ENCODE measurements at places on chromosomes 5 and 9.
A peak's percentile ranks its signal among the peaks of the same experiment; 100 is the strongest.

- peak; percentile 48 for DNase-seq
Measured at GRCh38 chr5:139633295-139634027, 14.7 kb upstream of the CXXC5 start.

DNA sequence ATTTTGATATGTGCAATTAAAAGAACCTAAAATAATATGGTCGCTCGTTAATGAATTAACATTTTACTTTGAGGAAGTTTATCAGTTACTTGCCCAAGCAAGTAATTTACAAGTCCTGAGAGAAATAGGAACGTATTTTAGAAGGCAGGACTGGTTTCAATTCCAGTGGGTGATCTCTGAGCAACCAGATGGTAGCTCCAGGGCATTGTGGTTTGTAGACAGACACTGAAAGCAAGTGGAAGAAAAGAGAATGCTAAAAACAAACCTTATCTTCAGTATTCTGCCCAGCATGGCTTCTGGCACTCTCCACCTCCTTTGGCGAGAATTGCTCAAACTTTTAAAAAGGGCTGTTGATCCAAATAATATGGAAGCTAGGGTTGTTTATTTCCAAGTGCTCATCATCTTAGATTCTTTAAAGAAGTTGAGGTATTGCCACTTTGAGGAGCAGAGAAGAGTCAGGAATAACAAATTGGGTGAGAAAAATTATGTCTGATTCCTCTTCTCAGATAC lies 31.8 kb upstream of the ERAP2 start:
- DNase-seq, result no peak

DNA sequence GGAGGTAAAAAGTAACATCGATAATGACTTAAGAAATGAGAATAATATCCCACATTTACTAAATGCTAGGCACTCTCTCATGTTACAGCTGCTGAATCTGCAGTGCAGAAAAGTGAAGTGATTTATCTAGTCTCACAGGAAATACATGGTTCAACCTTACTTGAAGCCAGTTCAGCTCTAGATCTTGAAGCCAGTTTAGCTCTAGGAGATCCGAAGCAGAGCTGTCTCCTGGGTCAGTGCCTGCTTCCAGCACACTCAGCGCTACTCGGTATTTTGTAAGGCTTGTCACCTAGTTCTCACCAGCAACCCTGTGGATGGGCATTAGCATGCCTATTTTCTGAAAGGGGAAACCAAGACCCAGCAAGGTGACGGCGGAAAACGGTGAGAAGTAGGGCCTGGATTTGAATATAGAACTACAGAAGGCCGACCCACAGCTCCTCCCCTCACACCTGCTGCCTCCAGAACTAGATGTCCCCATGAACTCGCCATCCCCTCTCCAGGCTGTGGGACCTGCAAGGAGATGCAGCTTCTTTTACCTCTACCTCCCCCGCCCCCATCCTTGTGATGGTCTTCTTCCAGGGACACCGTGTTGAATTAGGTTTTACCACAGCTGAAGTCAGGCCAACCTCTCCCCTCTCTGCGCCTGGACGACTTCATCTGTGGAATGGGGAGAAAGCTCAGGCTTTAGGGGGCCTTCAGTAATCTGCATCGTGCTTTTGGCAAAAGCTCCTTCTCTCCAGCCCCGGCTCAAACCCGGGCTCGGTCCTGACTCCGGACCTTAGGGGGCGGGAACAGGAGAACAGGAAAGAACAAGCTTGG lies 4.4 kb upstream of the MSX2 start:
- DNase-seq, result no peak

- DNase-seq, result no peak
Measured at GRCh38 chr9:90825586-90825985, 24.0 kb downstream of the SYK start.

DNA sequence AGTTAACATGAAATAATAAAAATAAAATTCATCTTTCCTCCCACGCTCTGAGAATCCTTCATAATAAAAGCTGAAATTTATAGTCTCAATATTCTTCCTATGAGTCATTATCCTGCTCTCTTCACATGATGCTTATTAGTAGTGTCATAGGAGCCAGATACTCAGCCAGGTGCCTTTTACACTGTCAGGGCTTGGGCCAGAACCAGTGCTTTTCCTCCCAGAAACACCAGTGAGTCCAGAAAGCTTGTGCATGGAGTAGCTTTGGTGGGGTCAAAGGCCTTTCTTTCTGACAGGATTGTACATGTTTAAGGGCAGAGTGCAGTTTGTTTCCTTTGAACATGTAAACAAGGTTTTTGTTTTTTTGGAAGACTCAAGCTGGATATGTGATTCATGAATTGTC lies 6.8 kb downstream of the LSM11 start:
- no peak for DNase-seq

DNA sequence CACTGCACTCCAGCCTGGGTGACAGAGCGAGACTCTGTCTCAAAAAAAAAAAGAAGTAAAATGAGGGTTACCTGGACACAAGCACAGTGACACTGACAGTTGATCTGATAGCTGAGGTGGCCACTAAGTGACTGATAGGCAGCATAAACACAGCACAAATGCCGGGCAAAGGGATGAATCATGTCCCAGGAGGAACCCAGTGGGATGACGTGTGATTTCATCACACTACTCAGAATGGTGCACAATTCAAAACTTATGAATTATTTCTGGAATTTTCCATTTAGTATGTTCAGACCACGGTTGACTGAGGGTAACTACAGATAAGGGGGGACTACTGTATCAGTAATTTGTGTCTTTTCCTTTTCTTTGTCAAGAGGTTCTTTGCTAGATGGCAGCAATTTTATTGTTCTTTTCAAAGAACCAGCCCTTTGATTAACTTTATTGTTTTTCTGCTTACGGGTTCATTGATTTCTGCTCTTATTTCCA lies 34.3 kb upstream of the RNF130 start:
- no peak for DNase-seq

DNA sequence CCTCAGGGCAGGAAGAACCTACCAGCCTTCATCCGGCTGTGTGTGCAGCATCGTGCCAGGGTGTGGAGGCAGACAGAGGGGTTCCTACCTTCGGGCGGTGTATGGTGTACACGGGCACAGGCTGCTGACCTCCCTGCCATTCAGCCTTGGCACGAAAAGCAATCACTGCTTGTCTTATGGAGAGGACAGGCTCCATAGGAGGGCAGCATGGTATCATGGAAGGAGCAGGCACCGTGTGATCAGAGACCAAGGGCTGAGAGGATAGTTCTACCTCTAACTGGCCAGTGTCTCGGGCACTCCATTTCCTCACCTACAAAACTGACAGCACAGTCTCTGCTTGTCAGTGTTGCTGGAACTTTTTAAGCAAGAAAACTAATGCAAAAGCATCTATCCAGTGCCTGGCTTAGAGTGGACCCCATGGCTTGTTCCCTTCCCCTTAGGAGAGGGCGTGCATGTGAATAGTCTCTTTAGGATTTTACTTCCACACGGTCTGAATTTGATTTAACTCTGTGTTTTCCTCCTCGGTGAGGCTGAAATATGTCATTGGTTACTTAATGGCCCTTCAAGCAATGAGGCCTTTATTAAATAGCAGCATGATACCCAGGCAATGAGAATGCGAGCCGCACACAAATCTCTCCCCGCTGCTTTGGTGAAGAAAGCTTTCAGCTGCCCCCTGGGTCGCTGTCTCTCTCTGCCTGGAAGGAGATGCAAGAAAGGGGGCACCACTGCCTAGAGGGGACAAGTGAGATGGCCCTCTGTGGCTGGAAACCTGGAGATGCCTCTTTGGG lies 22.2 kb downstream of the TTLL11 start:
- DNase-seq, result no peak

DNA sequence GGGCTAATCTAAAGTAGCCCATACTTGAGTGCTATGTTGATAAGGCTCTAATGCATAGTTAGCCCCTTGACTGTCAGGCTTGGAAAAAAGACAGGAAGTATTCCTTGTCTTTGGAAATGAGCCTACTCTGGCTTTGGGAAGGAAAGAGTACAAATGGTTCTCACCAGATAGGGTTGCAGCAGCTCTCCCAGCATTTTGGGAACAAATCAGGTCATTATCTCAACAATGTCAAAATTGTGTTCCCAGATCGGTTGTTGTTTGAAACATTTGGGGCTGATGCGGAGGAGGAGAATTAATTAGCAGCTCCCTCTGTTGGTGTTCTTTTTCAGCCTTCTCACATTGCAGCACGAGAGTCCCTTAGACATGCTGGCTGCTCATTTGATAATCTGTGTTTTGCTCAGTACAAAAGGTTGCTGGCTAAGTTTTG lies 294.7 kb upstream of the DMRT1 start:
- no peak for DNase-seq

DNA sequence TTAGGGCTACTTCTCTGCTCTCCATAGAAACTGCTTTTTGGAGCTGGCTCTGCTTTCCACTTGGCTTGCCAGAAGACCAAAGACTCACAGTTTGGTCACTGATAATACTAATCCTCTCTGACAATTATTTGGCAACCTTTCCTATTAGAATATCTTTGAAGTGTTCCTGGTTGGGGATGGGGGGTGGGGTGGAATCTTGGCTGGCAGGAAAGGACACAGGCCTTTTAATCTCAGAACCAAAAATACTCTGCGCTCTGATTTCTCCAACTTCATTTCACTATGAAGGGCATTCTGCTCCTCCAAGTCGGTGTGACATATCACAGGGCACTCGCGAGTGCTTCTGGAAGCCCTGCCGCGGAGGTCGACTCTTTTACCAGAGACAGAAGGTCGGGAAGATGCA lies 1329.0 kb upstream of the WWC1 start:
- DNase-seq, result no peak

- no peak for DNase-seq
Measured at GRCh38 chr5:13648822-13649221, 295.7 kb downstream of the DNAH5 start.

DNA sequence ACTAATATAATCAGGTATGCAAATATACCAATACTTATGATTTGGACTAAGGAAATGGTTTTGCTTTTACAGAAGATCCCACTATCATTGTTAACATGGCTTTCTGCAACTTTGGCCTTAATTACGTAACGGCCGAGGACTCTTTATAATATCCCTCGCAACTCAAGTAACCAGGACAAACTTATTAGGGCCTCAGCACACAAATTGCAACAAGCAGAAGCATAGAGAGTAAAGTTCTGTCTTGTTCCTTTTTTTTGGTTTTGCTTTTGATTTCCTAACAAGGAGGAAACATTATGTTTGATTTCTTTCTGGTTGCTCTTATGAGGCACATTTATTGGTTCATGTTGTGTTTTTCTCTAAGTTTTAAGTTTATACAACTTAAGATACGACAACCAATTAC lies 60.4 kb downstream of the RORB start:
- DNase-seq, result no peak

DNA sequence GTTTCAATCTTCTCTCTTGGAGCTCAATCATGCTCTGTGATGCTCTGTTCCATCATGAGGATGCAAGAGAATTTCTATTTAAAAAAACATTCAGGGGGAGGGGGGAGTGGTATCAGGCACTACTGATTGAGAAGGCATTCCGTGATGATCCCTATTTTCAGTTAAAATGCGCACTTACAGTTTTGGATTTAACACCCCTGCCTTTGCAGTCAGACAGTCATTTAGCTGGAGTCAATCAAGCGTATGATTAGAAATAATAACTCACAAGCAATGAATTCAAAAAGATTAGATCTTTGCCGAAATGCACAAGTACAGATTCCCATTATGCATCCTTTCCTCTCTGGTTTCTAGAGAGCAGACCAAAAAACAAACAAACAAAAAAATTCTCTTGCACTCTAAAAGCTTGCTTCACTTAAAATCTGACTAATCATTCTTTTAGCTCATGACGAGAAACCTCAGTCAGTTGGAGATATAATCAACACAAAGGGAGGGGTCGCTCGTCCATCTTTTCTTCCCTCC lies 55.4 kb downstream of the EFNA5 start:
- DNase-seq, result no peak

- DNase-seq, result no peak
Measured at GRCh38 chr9:19216466-19216865, 14.0 kb upstream of the DENND4C start.

DNA sequence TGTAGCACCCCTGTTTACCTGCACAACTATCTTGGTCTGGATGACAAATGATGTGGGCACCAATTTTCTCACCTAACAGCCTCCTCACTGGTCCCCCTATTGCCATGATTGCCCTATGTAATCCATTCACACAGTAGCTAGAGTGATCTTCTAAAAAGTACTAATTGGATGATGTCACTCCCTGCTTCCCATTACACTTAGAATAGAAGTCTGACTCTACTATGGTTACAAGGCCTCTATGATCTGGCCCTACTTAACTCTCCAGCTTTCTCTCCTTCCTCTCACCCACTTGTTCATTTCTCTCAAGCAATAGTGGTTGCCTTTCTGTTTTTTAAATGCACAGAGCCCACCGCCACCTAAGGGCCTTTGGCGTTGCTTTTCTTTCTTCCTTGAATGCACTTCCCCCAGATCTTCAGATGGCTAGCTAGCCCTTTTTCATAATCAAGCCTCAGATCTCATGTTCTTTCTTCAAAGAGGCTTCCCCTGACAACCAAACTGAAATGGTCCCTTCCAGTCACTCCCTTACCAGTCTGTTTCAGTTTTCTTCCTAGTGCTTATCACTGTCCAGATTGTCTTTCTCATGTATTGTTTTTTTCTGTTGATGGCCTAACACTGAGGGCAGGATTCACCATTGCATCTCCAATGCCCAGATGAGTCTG lies 8.7 kb downstream of the IGIP start:
- no peak for DNase-seq

GRCh38 chr9:131503626-131504465 lies 1.1 kb downstream of the POMT1 start:
- peak; percentile 76 for DNase-seq

GRCh38 chr9:34518896-34519295 lies 3.9 kb downstream of the ENHO start:
- no peak for DNase-seq

DNA sequence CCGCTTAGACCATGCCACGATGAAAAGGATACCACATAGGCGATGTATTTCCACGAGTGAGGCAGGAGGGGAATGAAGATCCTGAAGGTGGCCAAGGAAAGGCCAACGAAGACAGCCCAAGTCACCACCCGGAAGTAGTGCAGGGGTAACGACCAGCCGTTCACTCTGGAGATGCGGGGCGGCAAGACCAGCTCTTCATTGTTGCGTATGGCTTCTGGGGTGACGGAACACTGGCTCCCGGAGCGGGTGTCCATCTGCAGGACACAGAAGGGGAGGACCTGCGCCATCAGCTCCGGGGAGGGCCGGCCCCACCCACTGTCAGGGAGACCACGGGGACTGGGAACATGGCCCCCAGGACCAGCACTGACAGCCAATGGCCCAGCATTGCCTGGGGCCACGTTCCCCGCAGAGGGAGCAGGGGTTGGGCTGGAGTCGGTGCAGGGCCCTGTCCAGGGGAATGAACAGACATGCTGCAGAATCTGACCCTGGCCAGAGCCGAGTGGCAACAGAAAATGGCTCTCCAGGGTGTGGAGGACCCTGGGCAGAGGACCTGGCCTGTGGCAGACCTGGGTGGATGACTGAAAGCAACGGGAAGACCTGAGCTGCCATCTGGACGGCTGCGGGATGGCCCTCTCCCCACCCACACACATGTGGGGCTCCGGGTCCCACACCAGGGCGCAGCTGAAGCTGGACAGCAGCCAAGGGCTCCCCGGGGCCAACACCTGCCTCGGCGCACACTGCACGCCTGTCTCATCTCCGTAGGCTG lies 17.7 kb downstream of the ZDHHC11B start:
- no peak for DNase-seq

All from stimulated activated CD4-positive, alpha-beta T cell treated with anti-CD3 and anti-CD28 coated beads, Interleukin-12 subunit alpha, Interleukin-12 subunit beta, amount 100 ng/mL, for 48 hours (primary cell).